ENCODE measurements at places on chromosomes 6 and 20. TPM values are rescaled to one million over a fixed set of nuclear protein-coding genes. Genes with fewer than 3 reads are reported as not detected.
A peak's percentile ranks its signal among the peaks of the same experiment; 100 is the strongest.

GRCh38 chr20:60653111-60653845 is 598.8 kb upstream of the CDH4 start:
- DNase-seq = no peak

GRCh38 chr6:52754443-52754842 is 8.8 kb downstream of the GSTA2 start:
- DNase-seq = no peak

DNA sequence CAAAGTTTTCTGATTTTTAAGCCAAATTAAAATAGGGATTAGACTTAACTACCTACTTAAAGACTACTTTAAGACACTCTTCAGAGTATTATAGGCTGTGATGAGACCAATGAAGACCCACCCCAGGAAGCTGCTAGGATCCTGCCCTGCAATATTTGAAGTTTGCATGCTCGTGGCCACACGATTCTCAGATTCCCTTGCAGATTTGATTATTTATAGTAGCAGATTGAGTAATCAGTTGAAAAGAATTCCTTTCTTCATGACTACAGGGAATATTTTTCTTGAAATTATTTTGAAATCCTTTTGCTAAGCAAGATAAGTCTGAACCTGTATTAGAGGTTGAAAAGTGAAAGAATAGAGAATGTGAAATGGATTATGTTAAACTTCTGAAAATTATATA is 122.3 kb downstream of the B3GAT2 start:
- DNase-seq = no peak

DNA sequence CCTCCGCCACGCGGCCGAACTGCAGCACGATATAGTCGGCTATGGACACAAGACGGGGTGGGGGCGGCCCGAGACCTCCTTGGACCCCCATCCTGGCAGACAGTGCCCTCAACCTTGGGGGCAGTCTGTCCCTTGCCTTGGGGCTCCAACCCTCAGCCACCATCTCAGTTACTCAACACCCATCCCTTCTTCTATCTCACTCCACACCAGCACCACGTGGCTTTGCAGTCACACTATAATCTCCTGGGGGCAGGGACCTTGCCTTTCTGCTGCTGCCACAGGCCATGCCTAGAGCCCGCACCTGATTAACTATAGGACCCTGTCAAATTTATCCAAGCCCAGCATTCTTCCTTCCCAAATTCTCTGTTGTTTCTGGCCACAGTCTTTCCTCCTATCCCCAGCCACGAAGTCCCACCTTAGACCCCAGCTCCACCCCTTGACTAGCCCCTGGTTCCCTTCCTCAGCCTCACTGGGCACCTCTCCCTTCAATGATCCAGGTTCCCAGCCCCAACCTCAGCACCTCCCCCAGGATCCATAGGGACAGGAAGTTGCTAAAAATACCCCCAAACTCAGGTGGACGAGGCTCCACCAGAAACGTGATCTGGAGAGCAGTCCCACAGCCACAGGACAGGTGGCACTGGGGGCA is 1.7 kb upstream of the TEAD3 start:
- no peak for DNase-seq

DNA sequence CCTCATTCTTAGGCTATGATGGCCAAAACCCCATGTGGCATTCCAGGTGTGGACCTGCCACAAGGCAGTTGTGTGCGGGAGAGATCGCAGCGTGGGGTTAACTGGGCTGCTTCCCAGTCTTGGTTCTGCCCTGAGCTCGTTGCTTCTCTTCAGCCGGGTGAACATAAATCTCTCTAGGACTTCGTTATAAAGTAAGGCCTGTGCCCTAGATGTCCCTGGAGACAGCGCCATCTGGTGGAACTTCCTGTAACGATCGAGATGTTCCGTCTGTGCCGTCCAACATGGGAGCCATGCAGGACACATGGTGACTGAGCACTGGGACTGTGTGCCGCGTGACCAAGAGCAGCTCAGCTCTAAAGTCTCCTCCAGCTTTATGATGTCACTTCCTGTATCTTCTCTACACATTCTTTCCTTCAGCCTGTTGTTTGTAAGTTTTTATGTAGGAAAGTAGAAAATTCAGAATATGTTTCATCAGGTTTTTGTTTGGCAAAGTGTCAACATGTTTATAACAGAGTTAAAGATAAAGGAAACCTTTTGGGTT is 26.8 kb upstream of the RPP40 start:
- peak; percentile 33 for DNase-seq

DNA sequence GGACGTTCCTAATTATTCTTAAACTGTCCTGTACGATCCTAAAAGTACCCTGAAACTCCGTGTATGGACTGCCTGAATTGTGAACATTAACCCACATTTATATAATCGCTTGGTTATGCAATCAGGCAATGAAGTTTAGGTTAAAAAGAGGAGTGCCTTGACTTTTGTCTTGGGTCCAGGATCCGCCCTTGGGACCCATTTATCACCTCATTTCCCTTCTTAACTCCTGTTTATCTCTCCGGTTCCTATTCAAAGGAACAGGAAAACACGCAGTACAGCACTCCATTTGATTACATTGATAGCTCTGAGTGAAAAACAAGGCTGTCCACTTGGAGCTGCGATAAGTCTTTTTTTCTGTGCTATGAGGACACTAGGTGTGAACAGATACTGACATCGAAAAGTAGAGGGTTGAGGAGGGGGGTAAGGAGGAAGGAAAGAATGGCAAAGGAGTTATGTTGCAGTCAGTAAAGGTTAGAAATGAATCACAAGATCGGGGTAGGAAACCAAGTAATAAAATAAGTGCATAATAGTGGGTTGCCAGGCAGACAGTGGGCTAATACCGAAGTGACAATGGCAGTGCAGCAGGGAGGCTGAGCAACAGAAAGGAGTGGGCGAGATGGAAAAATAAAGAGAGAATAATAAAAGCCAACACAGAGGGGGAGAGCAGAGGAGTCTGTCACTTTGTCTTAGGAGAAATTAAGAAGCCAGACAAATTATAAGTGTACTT is 15.9 kb upstream of the PCK1 start:
- no peak for DNase-seq

- DNase-seq = no peak
Measured at GRCh38 chr6:14373648-14374437, 256.3 kb downstream of the CD83 start.

GRCh38 chr20:14966203-14966602 is 628.8 kb upstream of the FLRT3 start:
- DNase-seq = no peak

The GABRR1 gene
- not detected for total RNA-seq

- no peak for DNase-seq
Measured at GRCh38 chr6:115945812-115946211, 114.9 kb downstream of the FRK start.

The GHRH gene
- not detected for total RNA-seq

GRCh38 chr6:16504609-16505008 is 256.7 kb downstream of the ATXN1 start:
- no peak for DNase-seq

- DNase-seq = no peak
Measured at GRCh38 chr6:44399991-44400390, 12.5 kb downstream of the CDC5L start.

- DNase-seq = no peak
Measured at GRCh38 chr20:21450572-21450971, 53.2 kb upstream of the NKX2-4 start.

GRCh38 chr20:22533823-22534751 is 50.3 kb downstream of the FOXA2 start:
- DNase-seq = no peak

- DNase-seq = no peak
Measured at GRCh38 chr20:59571151-59571550, 33.2 kb upstream of the PHACTR3 start.

The IER3 gene
- 354 TPM for total RNA-seq

The ZNF341 gene
- 2.1 TPM for total RNA-seq

The HAO1 gene
- total RNA-seq = not detected

The AIF1 gene
- total RNA-seq = not detected

- no peak for DNase-seq
Measured at GRCh38 chr6:33634946-33635345, 13.8 kb downstream of the ITPR3 start.

DNA sequence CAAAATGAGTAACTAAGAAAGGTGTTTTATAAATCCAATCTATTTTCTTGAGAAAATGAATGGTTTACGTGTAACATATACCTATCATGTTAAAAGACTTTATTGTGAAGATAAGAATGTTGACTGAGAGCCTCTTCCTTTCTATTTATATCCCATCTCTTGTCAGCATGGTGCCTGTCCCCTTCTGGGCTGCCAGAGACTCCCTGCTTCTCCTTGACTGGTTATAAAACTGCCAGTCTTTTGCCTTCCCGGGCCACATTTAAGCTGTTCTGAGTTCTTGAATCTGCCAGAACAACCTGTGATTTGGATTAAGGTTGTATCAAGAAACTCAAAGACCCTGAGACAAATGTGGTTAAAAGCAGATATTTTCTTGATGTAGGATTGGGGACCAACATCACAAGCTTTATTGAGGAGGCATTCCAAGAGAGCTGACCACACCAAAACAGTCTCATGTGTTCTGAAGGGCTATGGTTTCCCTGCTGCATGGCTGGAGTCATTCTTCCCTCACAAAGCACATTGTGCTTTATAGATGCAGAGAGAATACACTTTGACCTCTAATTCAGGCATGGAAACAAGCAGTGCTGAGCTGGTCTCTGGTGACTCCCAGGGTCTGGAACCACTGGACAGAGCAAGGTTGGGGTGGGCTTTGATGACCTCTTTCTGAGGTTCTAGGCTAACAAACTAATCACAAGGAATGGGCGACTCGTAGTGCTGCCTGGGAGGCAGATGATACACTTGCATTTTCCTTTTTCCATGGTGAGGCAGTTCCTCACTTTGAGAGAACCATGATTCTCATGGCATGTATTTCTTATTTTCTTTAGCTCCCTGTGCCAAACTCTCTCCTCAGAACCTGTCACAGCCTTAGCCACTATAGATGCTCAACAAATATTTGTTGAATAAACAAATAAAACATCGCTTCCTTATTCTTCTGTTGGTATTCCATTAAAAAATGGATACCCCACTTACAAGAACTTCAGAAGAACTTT is 205.0 kb upstream of the PREP start:
- DNase-seq = no peak

DNA sequence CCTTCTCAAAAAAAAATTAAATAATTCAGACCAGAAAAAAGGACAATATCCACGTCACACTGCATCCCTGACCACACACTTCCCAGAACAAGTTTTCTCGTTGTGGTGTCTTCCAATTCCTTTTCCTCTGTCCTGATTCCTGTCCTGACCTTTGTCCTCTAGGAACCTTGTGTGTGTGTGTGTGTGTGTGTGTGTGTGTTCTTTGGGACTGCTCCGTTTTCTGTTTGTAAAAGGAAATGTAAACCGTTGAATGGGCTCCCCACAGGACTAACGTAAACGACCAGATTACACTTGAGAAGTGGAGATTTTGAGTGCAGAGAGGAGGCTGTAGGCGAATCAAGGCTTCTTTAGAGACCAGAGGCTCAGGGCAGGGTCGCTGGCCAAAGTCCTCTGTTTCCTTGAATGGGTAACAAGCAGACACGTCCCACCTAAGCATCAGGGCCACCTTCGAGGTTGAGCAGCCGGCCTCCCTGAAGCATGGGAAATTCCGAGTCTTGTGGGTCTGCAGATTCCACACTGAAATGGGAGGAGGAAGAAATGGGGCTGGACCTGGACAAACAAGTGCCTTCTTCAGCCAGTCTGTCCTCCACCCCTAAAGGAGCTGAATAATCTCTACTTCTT is 7.3 kb downstream of the ZBTB46 start:
- DNase-seq = no peak

GRCh38 chr6:41408576-41408975 is 73.2 kb downstream of the NCR2 start:
- no peak for DNase-seq

DNA sequence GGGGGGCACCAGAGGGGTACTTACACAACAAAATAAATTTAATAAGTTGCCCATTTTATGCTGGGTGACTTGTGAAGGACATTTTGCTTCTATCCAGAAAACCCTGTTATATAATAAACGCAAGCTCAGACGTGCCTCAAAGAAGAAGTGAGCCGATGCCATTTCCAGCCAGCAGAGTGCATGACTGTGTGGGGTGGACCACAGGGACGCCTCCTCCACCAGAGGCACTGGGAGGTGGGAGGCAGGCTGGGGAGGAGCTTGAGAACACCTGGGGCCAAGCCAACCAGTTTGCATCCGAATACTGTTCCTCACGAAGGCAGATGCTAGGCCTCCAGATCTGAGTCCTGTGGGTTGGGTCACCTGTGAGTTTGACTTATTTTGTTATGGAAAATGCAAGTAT is 363.8 kb downstream of the RNGTT start:
- DNase-seq = no peak

DNA sequence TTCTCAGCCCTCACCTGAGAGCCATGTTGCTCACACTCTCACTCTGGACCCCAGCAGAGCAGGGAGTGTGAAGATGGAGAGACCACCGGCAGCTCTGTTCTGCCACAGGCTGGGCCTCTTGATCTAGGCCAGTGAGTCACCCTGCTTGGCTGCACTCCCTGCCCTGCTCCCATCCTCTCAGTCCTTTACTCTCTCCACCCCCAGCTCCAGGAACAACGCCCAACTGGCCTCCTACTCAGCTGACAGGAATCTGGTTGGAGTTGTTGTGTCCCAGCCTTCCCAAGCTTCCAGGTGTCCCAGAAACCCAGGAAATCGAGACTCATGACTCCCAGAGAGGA is at the start of gene PSORS1C1:
Gene PSORS1C1 (plus strand): TSS at position 260 of the 338 bp plus-strand sequence. CDS start 14,833 bp downstream, outside the sequence.
- DNase-seq = peak; percentile 71

GRCh38 chr6:117989086-117989485 is 82.0 kb downstream of the SLC35F1 start:
- no peak for DNase-seq

- no peak for DNase-seq
Measured at GRCh38 chr6:126439040-126439439, 99.1 kb downstream of the CENPW start.

The ADGRF5 gene
- total RNA-seq = 0.14 TPM

GRCh38 chr6:14986370-14986769 is 259.5 kb upstream of the JARID2 start:
- no peak for DNase-seq

GRCh38 chr6:148457137-148457842 is 114.7 kb downstream of the SASH1 start:
- no peak for DNase-seq

The BMP2 gene
- total RNA-seq = 54.9 TPM

- no peak for DNase-seq
Measured at GRCh38 chr6:78157606-78158005, 504.8 kb downstream of the MEI4 start.

DNA sequence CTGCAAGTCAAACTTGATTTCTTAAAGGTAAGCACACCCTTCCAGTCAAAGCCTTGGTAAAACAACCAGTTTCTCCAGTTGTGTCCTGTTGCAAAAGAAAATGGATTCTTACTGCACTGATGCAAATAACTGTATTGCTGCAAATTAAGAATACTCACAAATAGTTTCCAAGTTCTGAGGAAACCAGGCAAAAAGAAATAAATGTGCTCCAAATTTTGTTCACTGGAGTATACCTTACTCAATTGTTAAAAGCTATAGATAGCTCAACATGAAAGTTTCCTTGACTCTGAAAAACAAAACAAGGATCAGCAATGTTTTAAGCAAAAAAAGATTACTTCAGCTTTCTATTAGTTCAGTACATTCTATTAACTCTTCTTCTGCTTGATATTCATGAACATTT is 75.2 kb downstream of the SLC16A10 start:
- no peak for DNase-seq
